T follicular helper cell (primary cell): ENCODE measurements at places on chromosomes 6 and 20.

- DNase-seq = no peak
Observed at GRCh38 chr6:135062735-135063134, 8.1 kb upstream of the HBS1L start.

- DNase-seq = no peak
Observed at GRCh38 chr6:133764754-133765208, 124.1 kb upstream of the TCF21 start.

- no peak for DNase-seq
Observed at GRCh38 chr6:30800871-30801270, 56.5 kb upstream of the IER3 start.

GRCh38 chr6:1526398-1527072 is 83.2 kb upstream of the FOXC1 start:
- no peak for DNase-seq

- DNase-seq = no peak
Observed at GRCh38 chr6:110799189-110799588, 16.1 kb downstream of the CDK19 start.

DNA sequence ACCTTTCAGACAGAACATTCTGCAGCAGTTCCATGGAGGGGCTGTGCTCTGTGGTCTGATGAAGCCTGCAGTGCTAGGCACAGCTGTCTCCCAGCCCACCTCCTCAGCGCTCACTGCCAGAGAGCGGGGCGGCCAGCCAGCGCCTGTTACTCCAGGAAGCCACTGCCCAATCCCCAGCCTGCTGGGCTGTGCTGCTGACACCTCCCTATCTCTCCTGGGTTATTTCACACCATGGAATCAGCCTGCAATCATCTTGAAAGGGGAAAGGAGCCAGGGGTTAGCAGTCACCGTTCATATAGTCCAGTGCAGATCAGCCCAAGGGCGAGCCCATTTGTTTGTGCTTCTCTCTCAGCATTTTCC is 46.3 kb upstream of the NHSL1 start:
- DNase-seq = no peak

DNA sequence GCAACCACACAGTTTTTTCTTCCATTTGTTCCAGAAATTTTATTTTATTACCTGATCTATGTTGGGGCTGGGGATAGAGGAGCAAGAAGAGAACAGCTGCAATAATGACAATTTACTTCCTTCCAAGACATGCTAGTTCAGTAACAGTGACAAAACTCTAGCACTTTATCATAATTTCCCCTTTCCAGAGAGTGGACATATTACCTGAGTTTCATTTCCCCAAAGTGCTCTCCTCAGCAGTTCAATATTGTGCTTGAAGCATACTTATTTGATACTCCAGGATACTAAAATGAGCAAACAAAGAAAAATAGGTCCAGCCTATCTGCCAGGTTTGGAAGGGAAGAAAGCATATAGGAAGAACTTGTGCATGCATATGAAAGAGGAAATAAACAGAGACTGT is 157.7 kb downstream of the ID4 start:
- DNase-seq = no peak

DNA sequence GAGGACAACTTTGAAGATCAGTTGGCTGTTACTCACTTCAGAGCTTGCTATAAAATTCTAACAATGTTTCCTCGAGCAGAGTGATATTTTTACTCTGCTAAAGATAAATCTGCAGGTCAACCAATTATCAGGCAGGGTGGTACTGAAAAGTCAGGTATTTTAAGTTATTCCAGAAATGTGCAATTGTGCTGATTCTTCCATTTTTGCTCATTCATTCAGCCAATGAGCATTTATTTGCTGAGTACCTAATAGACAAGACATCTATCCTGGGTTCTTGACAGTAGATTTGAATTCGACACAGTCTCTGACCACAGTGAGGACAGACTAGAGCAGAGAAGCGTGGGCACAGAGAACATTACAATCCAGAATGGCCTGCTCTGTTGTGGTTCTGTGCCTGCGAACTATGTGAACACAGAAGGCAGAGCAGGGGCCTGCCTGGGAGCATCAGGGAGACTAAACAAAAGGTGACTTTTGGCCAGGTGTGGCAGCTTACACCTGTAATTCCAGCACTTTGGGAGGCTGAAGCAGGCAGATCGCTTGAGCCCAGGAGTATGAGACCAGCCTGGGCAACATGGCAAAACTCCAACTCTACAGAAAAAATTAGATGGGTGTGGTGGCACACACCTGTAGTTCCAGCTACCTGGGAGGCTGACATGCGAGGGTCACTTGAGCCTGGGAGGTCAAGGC is 14.8 kb downstream of the TPMT start:
- no peak for DNase-seq

DNA sequence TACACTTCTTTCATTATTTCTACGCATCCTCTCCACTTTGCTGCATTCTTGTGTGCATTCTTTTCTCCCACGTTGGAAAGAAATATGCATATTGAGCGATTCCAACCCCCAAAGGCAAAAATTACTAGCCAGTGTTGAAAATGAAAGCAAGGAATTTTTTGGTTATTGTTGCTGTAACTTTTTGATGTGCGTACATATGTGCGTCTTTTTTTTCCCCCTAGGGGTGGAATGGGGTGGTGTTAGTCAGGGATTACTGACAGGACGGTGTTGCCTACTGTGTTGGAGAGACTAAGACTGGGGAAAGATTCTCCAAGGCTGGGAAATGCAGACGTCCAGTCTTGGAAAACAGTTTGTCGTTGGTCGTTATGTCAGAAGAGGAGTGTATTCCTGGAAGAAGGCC is 44.2 kb upstream of the ESR1 start:
- DNase-seq = no peak

DNA sequence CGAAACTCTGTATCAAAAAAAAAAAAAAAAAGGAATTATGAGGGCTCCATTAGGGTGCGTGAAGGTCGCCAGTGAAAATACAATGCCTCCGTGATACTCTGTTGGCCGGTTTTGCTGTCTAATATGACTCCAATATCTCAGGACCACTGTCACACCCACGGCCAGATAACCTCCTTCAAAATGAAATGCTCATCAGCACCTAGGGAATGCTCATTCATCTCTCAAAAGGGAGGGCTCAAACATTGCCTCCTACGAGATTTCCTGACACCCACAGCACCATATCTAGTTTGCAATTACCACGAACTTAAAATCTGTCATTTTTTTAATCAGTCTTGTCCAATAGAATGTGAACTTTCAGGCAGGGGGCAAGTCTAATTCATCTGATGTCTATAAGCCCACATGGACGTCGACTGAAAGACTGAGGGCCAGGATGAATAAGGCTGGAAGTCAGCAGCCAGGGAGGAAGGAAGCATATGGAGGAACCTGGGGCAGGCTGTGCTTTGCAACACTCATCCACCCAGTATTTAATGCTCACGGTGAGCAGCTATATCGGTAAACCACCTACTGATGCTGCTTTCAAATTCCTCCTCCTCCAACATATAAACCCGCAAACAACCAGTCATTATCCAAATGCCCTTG is 42.8 kb downstream of the MAP3K5 start:
- no peak for DNase-seq

- no peak for DNase-seq
Observed at GRCh38 chr20:58625585-58625984, 25.5 kb upstream of the STX16 start.

DNA sequence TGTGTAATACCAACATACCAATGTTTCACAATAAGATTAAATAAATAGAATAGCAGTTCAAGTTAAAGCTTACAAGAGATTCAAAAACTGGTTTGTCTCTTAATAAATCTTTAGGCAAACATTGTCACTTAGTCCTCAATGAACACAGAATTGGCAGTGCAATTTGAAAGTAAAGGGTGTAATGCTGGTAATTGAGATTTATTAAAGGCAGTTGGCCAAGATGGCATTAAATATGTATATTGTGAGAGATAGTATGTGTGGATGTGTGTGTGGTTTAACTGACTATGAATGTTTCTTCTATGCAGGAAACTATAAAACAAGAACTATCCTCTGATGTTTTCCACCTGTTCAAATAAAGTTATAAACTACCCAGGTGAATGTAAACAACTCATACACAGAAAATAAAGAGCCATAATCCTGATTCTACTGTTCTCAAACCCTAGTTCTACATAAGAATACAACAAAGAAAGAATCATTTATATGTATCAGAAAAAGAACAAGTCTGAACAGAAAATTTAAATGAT is 267.9 kb upstream of the PTCHD4 start:
- DNase-seq = no peak

DNA sequence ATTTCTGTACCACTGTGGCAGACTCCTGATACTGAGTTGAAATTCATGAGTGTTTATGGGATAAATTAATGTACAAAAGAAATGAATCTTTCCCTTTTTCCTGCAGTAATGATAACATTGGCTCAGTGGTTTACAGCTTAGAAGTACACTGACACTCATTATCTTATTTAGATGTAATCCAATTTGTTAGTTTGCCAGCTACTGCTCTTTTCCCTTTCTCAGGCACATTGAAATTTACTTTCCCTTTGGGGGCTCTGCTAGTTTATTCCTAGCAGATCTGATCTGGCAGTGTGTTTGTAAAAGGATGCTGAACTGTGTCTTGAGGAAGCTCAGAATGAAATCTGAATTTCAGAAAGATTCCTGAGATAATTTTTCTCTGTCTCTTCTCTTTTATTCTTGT is 3.0 kb downstream of the CEP250 start:
- DNase-seq = no peak

DNA sequence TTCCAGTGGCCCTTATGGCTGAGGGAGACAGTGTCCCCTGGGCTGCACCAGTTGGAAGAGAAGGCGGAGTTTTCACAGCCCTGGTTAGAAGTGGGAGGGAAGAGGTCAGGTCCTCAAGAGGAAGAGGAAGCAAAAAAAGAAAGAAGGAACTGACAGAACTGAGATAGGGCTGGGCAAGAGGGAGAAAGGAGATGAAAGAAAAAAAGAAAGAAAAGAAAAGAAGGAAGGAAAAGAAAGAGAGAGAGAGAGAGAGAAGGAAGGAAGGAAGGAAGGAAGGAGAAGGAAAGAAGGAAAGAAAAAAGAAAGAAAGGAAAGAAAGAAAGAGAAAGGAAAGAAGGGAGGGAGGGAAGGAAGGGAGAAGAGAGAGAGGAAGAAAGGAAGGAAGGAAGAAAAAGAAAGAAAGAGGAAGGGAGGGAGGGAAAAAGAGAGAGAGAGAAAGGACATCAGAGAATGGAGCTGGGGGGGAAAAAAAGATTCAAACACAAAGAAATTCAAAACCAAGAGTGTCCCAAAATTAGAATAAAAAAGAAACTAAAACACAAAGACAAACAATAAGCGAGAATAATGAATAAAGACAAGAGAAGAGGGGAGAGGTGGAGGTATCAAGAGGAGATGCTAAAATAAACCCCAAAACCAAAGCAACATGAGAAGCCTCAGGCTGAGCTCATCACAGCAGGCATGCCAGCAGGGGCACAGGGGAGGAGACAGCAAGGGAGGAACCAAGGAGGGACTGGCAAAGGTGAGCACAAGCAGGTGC is 5.3 kb upstream of the FUCA2 start:
- DNase-seq = no peak

DNA sequence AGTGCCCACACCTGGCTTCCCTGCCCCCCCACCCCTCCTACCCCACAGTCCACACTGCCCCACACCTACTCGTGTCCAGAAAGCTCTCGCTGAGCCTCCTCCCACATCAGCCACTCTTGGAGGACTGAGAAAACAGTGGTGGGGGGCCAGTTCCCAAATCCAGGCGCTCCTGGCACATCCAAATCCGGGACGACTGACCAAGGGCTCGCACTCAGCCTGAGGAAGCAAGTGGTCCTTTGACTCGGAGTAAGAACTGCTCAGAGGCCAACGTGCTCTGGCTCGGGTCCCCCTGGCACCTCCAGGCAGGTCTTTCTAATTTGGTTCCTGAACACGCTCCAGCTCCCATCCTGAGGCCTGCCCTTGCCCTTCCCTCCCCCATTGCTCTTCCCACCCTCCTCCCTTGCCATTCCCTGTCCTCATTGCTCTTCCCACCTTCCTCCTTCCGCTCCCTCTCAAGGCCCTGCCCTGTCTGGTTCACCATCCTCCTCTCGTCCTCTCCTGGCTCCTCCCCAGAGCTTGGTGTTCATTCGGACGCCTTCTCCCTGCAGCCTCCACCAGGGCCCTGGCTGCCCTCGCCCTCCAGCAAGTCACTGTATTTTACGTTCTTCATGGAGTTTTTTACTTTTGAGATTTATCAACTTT is 83.6 kb downstream of the THBS2 start:
- DNase-seq = no peak

GRCh38 chr6:122207794-122208193 is 191.7 kb upstream of the HSF2 start:
- DNase-seq = no peak

GRCh38 chr20:13029687-13030375 is 21.1 kb downstream of the SPTLC3 start:
- no peak for DNase-seq

DNA sequence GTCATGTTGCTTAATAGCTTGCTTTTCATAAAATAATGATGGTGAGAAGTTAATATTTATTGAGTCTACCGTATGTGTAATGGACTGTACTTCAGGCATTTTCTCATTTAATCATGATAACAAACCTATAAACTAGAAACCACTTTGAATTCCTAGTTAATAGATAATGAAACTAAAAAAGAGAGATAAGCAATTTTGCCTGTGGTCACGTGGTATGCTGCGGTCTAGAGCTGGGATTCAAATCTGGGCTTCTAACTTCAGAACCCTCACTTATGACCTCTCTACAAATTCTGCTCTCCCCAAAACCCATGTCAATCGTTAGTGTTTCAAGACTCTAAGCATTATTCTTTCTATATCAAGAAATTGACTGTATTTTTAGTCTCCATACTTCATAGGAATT is 700.7 kb downstream of the PRKN start:
- DNase-seq = no peak

DNA sequence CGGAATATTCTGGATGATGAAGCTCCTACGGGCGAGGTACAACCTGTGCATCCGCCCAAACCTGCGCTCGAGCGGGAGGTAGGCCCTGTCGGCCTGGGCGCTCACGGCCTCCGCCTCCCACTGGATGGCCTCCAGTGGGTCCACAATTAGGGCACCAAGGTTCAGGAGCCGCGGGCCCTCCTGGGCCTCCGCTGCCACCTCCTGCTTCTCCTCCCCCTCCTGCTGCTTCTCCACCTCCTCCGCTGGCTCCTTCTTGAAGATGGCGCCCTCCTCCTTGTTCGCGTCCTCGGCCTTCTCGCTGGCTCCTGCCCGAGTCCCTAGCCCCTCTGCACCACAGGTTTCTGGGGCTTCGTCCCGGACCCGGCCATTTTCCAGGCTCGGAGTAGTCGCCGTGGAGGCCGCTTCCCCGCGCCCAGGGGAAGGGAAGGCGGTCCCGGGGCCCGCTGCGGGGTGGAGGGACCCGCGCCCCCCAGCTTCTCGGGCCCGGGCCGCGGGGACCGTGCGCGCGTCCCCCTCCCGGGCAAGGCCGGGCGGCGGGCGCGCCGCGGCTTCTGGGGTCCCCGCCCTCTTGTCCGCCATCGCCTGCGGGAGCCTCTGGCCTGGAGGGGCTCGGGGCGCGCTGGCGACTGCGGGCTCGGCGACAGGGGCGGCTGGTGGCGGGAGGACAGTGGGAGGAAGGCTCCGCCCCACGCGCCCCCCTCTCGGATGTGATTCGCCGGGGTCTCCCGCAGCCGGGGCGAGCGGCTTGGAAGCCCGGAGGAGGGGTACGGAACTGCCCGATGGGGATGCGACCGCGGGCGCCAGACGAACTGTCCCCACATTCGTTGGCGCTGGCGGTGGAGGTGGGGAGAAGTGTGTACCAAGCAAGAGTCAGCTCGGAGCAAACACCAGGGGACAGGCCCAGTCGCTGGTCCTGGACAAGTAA is 17.6 kb downstream of the PLAGL2 start:
- no peak for DNase-seq
